Activated effector memory CD4-positive, alpha-beta T cell treated with Interleukin-2 at 50 U/mL for 16 hours (primary cell): ENCODE measurements at places on chromosomes 2 and 18.

- no peak for DNase-seq
Observed at GRCh38 chr2:112486895-112487294, 4.9 kb downstream of the TTL start.

DNA sequence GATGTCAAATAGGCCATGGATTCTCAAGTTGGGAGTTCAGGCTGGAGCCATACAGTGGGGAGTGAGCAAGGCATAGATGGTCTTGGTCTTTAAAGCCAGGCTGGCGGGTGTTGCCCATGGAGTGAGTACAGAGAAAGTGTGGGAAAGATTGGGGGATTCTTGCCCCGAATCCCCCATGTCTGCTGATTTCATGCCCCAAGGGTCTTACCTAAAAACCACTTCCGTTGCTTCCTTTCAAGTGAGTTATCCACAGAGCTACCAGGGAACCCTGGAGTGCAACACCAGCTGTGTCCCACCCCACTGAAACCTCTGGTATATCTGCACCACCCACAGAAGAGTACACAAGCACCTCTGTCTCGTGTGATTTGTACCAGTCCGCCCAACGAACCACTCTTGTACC is 31.4 kb downstream of the FHOD3 start:
- DNase-seq: no peak

DNA sequence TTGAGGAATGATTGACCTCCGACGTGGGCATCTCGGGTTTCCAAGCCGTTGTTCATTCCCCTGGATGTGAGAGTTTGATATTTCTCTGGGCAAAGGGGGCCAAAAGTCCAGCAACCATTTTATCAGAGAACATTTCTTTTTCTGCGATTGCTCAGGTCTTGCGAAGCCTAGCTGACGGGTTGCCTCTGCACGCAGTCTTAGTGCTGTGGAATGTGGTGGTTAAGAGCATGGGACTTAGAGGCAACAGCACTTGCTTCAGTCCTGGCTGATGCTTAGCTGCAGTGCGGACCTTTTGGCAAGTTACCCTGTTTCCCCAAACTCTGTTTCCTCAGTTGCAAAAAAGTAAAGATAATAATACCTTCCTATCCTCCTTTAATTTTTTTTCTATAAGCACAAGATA is 45.0 kb downstream of the FAP start:
- DNase-seq: no peak

DNA sequence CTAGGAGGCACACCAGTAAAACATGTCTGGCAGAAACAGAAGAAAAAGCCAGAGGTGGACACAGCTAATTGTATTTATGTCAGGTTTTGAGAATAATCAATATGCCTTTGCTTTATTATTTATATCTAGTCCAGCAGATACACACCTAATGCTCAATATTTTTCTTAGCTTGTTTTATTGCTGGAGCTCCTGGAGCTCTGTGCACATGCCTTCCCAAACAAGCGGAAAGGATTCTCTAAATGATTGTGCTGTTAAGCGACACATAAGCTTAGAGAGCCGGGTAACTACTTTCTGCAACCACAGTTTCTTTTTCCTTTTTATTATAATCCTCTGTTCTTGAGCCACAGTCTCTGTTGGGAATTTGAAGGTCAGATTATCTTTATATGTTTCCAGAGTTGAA is 177.3 kb upstream of the ST6GAL2 start:
- DNase-seq: no peak

GRCh38 chr2:1153920-1154319 is 203.3 kb downstream of the SNTG2 start:
- no peak for DNase-seq

DNA sequence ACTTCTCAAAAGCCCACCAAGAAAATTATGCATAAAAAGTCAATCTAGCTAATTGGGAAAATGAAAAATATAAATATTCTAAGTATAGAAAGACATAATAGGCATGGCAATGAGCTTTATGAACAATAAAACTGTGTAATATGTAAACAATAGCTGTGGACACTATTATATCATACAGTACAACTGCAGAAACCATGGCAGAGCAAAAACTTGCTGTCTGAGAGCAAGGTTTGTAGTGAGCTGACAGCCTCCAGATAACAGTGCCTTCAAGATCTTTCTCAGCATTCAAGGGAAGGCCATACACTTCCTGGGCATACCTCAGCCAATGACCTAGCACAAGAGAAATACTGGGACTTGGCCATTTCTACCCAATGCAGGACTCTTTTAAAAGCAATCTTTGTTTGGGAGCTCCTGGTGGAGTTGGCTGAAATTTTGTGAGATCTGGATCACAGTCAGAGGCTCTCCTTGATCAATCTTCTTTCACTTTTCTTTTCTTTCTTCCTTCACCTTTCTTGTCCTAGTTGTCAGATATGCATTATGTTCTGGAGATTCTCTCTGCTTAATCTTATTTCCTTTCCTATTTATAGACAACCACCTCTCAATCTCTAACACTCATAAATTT is 427.2 kb upstream of the UBE2E3 start:
- no peak for DNase-seq
